ENCODE measurements at places on chromosomes 2 and 18.

DNA sequence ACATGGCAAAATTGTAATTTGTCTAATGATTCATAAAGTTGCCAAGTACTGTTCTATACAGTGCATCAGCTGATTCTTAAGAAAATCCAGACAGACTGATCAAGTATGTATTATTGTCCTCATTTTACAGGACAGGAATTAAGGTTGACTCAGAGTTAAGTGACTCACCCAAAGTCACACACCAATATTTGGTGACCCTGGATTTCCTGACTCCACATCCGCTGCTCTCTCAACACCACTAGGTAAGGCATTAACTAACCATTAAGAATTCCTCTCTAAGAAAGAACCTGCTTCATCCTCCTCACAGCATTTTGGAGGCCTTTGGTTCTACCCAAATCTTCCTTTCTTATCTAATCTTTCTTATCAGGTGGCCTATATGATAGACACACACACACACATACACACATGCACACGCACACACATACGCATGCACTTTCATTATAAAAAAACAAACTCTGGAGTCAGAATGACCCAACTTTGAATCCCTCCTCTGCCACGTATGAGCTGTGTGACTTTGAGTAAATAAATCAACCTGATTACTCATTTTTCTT lies 150.8 kb downstream of the ANKRD44 start:
- no peak for DNase-seq

DNA sequence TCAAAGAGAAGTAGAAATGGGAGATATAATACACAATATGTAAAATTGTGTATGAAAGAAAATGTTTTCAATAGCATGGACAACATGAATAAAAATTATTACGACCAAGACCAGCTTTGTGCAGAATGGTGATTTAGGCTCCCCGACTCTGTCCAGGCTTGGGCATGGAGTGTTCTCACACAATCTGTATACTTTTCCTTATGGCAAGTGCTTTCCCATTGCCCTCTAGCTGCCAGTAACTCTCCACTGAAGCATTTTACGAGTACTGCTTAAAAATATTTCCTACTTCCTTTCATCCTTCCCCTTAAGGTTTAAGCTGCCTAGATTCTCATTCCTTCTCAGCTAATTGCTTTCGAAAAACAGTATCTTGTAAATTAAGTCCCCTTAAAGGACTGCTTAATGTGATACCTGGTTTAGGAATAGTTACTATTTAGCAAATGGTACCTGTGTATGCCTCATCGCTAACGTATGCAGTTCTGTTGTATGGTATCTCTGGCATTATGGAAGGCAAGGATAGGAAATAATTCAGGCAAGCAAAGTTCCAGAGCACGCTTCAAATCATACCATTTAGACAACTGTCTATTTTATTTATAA lies 714.6 kb downstream of the ERBB4 start:
- DNase-seq = no peak

GRCh38 chr2:142134911-142135310 lies 4.1 kb upstream of the LRP1B start:
- DNase-seq = no peak

GRCh38 chr2:224126440-224126839 lies 87.4 kb upstream of the SERPINE2 start:
- no peak for DNase-seq

GRCh38 chr18:54636217-54636616 lies 45.2 kb downstream of the DYNAP start:
- DNase-seq = no peak

GRCh38 chr2:229740279-229740678 lies 25.9 kb upstream of the DNER start:
- no peak for DNase-seq

GRCh38 chr2:118052474-118052873 lies 35.8 kb upstream of the INSIG2 start:
- no peak for DNase-seq

DNA sequence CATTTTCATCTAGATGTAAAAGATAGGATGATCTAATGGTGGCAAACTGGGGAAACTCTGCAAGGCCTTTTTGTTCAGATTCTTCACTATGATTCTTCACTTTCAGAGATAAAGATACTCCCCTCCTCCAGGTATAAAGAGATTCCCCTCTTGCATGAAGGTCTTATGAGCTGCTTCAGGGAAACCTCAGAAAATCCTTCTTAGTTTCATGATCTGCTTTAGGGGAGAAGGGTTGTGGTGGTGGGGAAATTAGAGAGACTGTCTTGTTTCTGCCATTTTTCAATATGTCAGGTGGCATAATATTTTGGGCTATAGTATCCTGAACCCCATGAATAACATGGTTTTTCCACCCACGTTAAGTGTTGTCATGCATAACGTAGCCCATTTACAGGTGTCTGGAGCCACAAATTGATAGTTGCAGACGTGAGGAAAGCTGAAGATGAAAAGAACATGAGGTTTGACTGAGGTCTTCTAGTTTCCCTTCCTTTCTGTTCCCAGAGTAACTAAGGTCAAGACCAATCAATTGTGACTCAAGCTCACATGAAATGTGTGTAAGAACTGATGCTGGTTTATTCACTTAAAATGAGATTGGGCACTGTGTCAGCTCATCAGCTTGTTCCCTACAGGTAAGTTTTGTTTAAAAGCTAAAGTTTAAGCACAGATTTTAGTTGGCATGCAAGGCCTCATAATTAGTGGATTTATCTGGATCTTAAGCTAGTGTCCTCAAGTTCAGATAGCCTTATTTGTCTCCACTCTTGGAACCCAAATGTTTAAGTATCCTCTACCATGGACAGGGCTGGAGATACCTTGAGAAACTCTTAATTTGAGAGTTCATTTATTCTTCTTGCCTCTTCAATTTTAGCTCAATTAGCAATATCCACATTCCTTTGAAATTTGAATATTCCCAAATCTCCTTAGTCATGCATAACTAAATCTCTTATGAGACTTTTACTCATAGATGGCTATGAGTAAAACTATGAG lies 304.5 kb upstream of the FANCL start:
- no peak for DNase-seq

Data from GOT3 (cell line).